Gastroesophageal sphincter (tissue), 4 donors: ENCODE measurements at places on chromosomes 16 and 17. TPM values are rescaled to one million over a fixed set of nuclear protein-coding genes. Genes with fewer than 3 reads are reported as not detected.

DNA sequence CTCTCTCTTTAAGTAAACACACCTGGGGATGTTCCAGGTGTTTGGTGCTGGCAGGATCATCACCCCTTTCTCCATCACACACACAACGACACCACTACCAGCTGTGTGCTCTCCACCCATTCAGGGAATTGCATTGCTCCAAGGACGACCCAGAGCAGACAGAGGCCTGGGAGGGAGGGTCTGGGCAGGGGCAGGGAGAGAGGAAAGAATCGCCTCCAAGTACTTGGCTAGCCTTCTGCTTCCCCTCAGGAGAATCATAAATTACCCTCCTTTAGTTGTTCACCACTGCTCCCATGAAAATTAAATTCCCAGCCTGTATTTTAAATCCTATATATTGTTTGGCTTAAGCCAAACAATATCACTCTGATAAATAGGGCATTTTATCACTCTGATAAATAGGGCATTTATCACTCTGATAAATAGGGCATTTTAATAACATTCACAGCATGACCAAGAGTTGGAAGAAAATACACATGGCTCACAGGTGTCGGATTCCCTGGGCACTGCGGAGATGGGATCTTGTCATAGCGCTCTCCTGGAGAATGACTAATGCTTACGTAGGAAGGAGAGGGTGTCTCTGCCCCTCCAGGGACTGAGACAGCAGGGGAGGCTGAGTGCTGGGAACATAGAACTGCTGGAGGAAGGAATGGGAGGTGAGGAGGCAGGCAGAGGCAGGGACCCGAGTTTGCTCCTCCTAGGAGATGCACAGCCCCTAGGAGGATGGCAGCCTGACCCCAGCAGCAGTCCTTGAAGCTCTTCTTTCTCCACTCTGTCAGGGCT, 673.6 kb downstream of the HS3ST4 start:
- no peak for ATAC-seq

Gene KRTAP4-4
- total RNA-seq = not detected

GRCh38 chr17:81523402-81524038, 4.7 kb upstream of the FSCN2 start:
- no peak for ATAC-seq

DNA sequence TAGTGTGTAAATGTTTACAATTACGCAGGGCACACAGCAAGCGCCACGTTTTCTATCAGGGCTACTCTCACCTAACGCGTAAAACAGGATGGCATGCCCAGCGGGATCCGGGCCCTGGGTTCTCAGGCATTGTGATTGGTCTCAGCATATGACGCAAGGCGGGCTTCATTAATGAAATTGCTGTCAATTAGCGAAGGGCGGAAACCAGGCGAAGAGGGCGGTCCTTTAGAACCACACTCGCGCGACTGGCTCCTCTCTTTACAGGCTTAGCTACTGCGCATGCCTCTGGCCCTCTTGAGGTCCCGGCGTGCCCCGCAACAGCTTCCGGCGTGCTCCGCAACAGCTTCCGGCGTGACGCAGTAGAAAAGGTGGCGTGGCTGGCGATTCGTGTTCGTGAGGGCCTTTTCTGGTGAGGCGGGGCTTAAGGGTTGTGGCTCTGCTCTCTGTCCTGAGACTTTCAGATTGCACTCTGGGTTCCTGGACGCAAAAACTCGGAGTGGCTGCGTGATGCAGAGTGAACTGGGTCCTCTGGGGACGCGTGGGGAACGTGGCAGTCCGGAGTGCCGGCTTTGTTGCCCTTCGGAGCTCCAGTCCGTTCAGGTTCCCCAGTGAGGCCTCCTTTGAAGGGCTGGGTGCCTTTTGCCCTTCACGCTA, 9.2 kb downstream of the OR2C1 start:
- ATAC-seq = peak; percentile 96

Gene LRRC36
- not detected for total RNA-seq

GRCh38 chr16:80623376-80623775, 82.6 kb downstream of the DYNLRB2 start:
- ATAC-seq = no peak

DNA sequence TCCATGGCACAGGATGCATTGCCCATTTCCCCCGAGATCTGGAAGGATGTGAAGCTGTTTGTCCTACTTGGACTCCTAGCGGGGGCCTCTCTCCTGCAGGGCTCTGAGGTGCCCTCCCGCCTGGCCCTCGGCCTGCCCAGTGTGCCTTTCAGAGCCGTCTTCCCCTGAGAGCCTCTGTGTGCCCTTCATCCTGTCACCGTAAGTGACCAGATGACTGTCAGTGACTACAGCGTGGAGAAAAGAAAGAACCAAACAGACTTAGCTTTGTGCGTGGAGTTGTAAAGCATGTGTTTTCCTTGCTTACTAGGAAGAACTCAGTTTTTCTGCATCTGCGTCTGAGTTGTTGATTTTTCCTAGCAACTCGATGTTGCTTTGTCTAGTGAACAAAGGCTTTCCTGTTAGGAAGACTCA, 56.1 kb downstream of the BANP start:
- ATAC-seq = no peak

- no peak for ATAC-seq
Measured at GRCh38 chr17:78108726-78109488, 19.6 kb downstream of the TMC6 start.

DNA sequence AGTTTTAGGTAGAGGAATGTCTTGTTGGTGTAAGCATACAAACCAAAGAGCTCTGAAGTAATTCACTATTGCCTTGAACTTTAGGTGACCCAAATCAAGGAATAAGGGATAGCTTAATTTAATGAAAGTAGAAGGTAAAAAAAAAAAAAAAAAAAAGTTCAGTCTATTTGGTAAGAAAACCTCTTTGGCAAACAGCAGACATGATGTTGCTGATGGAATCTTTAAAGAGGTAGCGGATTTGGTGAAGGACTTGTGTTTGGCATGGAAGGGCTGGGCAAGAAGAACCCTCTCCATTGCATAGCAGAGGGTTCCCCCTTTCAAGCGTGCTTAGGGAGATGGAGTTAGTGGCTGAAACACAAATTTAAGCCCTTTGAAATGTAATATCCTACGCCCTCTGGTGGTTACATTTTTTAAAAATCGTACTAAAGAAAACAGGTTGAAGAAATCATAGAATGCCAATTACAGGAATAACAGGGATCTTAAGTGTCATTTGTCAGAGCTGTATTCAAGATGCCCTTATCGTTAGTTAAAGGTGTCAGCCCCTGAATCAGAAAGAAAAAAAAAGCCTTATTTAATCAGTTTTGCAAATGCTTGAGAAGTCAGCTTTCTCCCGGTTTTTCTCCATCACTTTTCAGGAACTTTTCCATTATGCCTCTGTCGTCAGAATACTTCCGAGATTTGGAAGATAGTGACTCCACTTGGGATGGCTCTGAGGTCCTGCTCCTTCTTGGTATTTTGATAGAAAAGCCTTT, 383.1 kb downstream of the KCNJ2 start:
- ATAC-seq = no peak

DNA sequence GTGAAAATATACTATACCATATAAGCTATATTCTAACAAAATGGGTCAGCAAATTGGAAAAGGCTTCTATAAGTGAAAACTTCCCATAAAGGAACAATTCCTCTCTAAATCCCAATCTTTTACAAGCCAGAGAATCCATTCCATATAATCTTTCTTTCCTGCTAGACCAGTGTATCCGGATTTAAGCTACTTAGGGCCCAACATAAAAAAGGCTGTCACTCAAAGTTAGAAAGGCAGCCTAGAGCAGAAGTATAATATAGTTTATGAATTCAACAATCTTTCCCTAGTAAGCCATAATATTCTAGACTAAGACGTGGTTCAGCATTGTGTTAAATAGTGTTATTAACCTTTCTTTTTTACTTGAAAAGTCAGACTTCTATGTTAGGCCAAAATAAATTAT, 93.0 kb downstream of the SKAP1 start:
- no peak for ATAC-seq

Gene CACNG3
- total RNA-seq = not detected

DNA sequence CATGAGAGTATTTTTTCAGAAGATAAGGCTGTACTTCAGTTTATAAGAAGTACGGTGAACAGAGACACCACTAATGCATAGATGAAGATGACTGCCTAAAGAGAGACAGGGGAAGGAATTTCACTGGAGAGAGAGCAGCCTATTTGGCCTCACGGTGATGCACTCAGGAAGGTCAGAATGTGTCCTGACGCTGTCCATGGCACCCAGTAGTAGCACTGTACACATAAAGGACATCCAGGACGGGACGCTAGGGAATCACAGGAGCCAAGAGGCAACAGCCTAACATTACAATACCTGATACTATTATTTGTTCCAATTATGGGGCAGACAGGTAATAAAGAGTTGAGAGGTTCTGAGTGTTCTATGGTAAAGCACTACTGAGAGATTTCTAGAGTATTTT, 24.9 kb upstream of the LRRC37A start:
- ATAC-seq = no peak

- ATAC-seq = no peak
Measured at GRCh38 chr17:78572239-78573205, 4.7 kb downstream of the DNAH17 start.

Gene ZNF423
- total RNA-seq = 7.3 TPM

- no peak for ATAC-seq
Measured at GRCh38 chr17:35519439-35519838, 18.0 kb downstream of the SLFN12L start.

- no peak for ATAC-seq
Measured at GRCh38 chr17:73393962-73394361, 82.2 kb upstream of the CDC42EP4 start.

- ATAC-seq = no peak
Measured at GRCh38 chr17:55900188-55900587, 149.3 kb downstream of the PCTP start.

GRCh38 chr17:40219594-40220338, 662 bp downstream of the WIPF2 start:
- peak; percentile 70 for ATAC-seq

DNA sequence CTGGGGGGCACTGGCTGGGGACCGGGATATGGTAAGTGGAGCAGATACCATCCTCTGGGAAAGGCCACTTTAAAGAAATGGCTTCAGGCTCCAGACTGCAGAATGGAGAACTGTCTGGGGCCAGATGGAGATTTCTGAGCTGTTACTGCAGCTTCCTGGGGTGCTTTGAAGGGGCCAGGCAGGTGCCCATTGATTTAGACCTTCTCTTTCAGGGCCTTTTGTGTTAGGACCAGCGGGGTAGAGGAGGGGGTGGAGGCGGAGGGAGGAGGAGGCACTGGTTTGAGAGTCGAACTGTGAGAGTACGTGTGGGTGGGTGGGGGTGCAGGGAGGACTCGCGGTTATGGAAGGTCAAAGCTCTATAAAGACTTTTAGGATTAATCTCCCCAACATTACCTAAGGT, 11.4 kb downstream of the NECAB2 start:
- ATAC-seq = no peak

- ATAC-seq = no peak
Measured at GRCh38 chr17:82947051-82947991, 107.5 kb upstream of the ZNF750 start.

DNA sequence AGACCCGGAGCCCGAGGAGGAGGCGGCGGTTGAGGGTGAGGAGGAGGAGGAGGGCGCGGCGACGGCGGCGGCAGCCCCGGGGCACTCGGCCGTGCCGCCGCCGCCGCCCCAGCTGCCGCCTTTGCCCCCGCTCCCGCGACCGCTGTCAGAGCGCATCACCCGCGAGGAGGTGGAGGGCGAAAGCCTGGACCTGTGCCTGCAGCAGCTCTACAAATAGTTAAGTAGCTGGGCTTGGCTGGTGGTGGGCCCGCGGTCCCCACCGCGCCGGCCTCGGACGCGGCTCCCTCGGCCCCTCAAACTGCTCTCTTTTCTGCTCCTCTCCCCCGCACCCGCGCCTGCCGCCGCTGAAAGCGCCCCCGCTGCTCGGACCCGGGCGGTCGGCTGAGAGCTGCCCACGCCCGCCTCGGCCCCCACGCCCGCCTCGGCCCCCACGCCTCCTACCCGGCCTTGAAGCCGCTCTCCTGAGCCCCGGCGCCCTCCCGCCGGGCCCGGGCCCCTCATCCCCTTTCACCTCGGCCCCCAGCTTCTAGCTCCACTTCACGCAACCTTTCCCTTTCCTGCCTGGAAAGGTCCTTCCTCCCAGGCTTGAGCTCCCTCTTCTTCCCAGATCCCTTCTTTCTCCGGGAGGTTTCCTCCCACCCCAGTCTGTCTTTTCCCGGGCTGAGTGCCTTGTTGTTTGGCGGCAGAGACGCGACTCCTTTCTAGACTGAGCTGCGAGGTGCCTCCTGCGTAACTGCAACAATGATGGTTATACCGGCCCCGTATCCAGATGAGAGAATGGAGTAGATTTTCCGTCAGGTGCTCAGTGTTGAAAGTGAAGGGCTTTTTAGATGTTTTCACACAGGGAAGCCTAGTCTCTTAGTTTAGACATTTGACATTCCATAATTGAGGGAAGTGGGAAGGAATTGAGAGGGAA, 850 bp downstream of the PPM1E start:
- peak; percentile 28 for ATAC-seq

Gene EVI2B
- total RNA-seq = 3.1 TPM

Gene KRTAP1-5
- total RNA-seq = not detected

GRCh38 chr17:382644-383533, 30.3 kb upstream of the RPH3AL start:
- no peak for ATAC-seq

DNA sequence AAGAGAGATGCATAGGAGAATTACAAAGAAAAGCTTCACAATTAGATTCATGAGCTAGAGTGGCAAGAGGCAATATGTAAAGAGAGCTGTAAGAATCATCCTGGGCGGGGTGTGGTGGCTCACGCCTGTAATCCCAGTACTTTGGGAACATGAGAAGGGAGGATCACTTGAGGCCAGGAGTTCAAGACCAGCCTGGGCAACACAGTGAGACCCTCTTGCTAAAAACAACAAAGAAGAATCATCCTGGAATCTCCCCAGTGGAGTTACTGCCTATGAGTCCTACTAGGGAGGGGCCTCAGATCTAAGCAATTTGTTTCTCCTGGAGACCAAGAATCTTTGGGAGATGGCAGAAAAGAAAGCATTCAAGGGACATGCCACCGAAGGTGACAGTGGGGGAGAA, 119.1 kb downstream of the HIC1 start:
- no peak for ATAC-seq

DNA sequence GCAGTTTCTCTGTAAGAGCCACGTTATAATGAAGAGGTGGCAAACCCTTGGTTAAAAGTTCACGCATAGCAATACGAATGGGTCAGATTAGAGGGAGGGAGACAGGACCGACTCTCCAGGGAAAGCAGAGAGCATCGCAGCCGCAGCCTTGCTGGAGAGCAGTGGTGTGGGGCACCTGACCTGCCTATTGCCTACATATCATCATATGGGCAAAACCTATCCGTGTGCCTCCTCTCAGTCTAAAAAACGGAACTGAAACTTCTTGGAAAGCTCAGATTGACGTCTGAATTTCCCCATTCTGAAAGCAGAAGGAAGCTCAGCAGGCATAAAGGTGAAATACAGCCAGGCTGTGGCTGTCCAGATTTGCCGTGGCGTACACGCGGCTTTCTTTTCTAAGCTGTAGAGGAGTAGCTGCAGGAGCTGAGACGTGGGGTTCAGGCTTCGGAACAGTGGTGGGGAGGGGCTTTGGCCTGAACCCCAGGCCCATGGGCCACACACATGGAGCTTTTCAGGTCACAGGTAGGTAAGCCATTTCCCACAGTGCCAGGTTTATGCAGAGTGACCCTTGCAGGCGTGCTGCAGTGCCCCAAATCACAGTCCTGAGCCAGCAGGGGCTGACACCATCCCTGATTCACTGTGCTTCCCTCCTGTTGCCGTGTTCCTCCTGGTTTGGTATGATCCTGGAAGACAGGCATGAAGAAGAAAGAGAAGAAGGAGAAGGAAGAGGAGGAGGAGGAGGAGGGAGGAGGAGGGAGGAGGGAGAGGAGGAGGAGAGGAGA, 41.6 kb upstream of the TNRC6C start:
- ATAC-seq = peak; percentile 25

Gene TBC1D26
- total RNA-seq = not detected
